Stimulated activated CD4-positive, alpha-beta T cell treated with anti-CD3 and anti-CD28 coated beads, Interleukin-4, amount 100 ng/mL, for 24 hours (primary cell): ENCODE measurements at places on chromosomes 2 and 18.

GRCh38 chr18:70461323-70462077 lies 172.7 kb downstream of the SOCS6 start:
- no peak for DNase-seq

- DNase-seq = no peak
Observed at GRCh38 chr18:23250893-23251656, 115.8 kb downstream of the CABLES1 start.

DNA sequence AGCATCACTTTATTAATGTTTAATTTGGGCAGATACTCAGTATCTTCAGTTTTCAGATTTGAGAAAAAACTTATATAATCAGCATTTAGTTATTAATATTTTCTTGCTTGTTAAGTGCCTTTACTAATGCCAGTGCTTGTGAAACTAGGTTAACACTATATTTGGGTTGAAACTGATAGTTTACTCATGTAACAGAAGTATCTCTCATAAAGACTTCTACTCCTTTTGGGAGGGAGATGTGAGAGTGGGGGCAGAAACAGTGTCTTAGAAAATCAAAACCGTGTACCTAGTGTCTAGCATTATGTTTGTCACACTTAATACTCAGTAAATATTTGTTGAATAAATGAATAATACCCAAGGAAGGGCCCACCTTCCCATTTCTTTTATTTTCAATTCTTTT lies 129.5 kb downstream of the MSTN start:
- DNase-seq = no peak

DNA sequence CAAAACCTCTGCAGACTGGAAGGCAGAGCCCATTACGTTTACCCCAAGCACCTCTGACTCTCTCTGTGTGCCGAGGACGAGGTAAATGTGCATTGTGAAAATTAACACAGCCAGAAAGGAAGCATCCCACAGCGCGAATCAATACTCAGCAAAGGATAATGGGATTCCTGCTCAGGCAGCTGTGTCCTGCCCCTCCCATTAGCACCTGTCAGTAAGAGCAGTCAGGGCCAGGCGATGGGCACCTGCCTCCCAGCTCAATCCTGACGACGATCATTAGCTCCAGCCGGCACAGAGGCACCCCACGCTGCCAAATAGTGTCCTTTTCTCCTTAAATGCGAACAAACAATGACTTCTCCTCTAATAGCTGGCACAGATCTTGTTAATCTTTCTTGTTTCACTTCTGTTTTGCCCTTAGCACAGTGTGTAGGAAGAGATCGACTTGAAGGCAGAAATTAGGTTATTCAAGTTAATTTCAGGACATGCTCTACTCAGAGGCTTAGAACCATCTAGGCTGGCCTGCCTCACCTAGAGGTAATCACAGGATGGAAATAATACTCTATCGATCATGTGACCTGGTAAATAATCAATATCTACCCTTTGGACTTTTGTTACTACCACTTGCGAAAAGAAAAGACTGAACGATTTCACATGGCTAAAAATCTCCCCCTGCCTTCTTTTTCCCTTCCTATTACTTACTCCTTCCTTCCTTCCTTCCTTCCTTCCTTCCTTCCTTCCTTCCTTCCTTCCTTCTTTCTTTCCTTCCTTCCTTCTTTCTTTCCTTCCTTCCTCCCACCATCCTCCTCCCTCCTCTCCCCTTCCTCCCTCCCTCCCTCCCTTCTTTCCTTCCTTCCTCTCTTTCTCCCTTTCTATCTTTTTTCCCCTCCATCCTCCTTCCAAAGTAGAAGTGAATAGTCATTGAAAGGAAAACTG lies 487.9 kb upstream of the ID2 start:
- DNase-seq = no peak

DNA sequence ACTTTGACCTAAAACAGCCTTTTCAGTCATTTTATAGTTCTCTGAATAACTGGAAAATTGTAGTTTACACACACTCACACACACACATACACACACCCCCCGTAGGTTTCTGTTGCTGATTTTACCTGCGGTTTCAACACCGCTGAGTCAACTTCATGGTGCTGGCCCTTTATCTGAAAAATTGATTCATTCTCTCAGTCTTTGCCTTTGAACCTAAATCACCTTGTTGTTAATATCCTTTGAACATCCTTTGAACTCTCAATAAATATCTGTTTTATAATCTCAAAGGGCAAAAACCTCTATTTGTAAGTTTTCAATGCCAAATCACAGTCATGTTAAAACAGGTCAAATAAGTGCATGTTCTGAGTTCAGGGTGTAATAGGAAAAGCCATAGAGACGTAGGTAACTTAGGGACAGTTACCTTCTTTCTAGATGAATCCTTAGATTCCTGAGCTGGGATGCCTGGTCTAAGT lies 109.0 kb upstream of the BZW1 start:
- peak; percentile 76 for DNase-seq

- DNase-seq = peak; percentile 58
Observed at GRCh38 chr2:20350041-20350712, 467 bp downstream of the PUM2 start.

DNA sequence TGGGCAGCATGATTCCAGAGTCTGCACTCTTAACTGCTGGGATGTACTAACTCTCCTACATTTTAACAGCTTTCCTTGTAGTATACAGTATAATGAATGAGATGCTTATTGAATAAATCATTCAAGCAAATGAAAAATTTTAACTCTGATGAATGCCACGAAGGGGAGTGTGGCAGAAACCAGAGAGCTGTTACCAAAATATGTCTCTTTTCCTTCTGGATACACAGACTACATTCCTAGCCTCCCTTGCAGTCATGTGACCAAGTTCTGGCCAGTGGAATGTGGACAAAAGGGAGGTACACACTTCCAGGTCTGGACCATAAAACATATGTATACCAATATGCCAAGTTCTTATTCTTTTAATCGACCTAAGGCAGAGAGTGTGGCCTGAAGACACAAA lies 1.7 kb upstream of the EML4 start:
- no peak for DNase-seq

DNA sequence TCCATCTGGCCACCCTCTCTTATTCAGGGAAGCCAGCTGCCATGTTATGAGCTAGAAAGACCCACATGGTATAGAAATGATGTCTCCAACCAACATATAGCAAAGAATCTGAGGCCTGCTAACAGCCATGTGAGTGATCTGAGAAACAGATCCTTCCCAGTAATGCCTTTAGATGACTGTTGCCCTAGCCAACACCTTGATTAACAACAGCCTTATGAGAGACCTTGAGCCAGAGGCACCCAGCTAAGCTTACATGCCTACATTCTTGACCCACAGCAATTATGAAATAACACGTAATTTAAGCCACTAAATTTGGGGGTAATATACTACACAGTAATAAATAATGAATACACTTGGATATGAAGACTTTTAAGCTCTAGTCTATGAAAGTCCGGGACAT lies 13.0 kb downstream of the KANSL1L start:
- DNase-seq = no peak

- no peak for DNase-seq
Observed at GRCh38 chr2:189015359-189015758, 41.2 kb downstream of the COL3A1 start.

DNA sequence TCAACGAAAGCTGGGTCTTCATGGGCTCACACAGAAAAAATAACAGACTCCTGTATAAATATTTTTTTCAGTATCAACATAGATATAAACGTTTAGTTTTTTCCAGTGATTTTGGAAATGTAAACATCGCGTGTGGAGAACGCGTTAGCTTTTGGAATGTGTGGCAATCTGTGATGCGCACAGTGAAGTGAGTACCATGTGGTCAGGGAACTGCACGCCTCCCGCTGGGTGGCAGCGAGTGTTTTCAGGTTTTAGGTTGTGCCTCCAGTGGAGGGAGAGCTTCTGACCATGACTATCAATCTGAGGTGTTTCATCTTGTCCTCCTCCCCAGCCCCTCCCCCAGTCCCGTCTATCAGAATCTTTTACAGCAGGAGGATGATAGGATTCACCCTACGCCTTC lies 127.8 kb downstream of the ARHGAP28 start:
- DNase-seq = no peak

DNA sequence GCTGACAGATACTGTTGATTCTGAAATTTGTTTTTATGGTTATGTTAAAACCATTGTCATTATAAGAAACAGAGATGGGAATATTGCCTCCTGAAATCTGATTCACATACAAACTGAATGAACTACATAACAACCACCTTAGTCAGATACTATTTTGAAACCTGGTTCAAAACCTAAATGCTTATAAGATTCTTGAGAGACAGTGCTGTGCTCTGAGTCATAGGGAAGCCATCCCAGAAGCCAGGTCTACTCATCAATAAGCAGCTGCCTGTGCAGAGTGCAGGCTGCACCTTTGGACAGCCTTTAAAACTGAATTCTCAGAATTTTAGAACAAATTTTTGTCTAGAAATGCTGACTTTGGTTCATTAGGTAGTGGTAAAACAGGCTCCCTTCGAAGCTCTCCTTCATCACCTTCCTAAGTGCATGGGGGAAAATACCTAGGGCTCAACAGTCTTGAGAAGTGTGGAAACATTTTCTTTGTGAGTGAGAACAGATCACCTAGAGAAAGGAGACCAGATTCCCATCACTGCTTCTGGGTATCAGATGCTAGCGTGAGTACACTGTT lies at the start of gene SERPINB7:
Gene SERPINB7, plus strand, starts transcription at position 253 of the 565 bp plus-strand sequence. CDS start 6,955 bp downstream, outside the sequence.
- DNase-seq = no peak

GRCh38 chr2:42786561-42787345 lies 5.6 kb downstream of the HAAO start:
- DNase-seq = no peak

- no peak for DNase-seq
Observed at GRCh38 chr2:10977003-10977402, 65.3 kb downstream of the KCNF1 start.

GRCh38 chr2:39660612-39661236 lies 5.0 kb upstream of the TMEM178A start:
- DNase-seq = no peak

DNA sequence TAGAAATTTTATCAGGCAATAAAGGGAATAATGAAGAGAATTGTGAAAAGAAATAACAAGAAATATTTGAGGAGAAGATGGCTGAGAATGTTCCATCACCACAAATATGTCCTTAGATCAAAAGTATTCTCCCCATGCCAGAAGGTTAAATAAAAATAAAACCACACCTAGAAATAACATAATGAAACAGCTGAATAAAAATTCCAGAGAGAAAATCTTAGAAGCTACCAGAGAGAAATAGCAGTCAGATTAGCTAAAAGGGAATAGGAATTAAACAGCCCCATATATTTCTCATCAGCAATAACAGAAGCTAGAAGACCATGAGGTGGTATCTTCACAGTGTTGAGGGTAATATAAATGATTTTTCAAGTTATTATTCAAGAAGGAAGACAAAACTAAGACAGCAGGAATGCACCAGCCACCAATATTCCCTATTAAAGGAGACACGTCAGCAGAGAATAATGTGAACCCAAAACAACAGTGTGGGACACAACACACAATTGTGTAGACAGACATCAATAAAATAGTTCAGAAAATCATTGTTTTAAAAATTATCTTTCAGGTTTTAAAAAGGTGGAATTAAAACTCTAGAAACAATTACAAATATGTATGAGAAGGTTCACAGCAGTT lies 82.0 kb upstream of the NEDD4L start:
- DNase-seq = no peak

- no peak for DNase-seq
Observed at GRCh38 chr18:25177631-25178030, 174.3 kb downstream of the ZNF521 start.

DNA sequence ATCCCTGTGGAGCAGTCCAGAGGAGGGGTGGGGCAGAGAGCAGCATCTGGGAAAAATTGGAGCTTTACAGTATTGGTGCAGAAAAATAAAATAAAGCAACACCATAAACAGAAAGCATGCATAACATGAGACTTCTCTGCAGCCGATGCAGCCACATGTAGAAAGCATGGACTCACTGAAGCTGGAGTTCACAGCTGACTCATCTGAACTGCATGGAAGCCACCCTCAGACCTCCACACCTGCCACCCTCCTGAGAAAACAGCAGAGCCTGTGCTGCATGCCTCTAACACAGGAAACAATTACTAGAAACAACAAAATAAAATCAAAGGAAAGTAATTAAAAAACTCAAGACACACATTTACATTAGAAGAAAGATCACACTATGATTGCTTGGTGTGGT lies 169.4 kb upstream of the ALKAL2 start:
- no peak for DNase-seq

DNA sequence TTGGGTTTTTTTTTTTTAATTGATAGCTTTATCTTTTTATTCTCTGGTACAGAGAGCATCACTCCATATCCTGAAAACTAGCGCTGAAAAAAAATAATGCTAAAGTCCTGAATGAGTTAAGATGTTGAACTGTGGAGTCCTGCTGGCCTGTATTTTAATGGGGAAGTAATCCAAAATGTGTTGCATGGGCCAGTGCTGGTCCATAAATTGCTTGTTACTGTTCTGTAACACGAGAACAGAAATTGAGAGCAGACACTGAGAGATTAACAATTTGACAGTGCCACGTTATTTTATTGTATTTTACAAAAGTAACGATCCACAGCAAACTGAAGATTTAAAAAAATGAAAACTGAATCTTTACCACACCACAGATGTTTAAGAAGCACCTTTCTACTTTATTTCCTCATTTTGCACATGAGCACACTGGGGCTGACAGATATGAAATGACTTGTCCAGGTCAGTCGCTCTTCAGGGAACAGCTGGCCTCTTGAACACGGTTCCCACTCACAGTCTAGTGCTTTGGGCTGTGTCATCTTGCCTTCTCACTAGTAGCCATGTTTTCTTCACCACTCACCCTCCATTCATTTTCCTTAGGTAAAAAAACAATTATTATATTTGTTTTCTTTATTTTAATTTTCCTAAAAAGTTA lies 35.3 kb downstream of the ZCCHC2 start:
- no peak for DNase-seq

GRCh38 chr18:67035026-67035425 lies 431.1 kb upstream of the CDH19 start:
- DNase-seq = no peak

DNA sequence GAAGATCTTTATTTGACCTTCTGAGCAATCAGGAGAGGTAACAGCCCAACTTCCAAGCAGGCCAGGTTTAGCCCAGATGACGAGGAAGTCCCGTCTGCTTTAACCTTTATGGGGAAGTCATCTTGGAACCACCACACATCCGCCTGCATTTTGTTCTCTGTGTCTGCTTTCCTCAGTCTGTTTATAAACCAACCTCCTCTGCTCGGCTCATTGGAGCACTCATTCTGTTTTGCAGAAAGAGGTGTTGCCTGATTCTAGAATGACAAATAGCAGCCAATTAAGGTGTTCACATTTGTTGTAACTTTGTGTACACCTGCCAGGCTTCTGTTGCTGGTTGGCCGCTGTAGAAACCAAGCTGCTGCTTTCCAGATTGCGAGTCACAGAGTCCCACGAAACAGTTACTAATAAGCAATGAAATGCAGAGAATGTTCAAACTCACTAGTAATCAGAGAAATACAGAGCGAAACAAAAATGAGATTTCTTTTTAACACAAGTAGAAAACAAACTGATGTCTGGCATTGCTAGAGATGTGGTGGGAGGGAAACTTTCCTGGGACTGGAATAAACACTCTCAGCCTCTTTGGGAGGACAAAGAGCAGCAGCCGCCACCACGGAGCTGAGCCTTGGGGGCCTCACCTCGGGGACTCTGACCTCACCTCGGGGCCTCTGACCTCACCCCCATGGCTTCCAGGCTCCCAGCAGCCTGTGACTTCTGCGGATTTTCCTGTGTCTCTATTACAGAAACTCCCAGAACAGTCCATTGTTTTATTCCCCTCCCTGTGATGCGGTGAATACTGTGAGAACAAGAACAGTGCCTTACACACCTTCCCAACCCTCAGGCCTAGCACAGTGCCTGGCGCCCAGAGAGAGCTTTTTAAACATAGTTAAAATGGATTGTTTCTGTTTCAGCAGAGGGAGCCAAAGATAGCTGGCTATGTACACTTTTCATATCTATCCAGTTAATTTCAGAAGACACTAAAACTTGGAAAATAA lies 64.0 kb downstream of the MBP start:
- peak; percentile 41 for DNase-seq
